ENCODE measurements at places on chromosomes 7 and 10.

- DNase-seq = no peak
Measured at GRCh38 chr10:69285699-69286098, 7.4 kb downstream of the HK1 start.

- no peak for DNase-seq
Measured at GRCh38 chr10:246431-246830, 111.2 kb downstream of the ZMYND11 start.

GRCh38 chr10:45006276-45007030, 5.7 kb downstream of the ZNF22 start:
- no peak for DNase-seq

DNA sequence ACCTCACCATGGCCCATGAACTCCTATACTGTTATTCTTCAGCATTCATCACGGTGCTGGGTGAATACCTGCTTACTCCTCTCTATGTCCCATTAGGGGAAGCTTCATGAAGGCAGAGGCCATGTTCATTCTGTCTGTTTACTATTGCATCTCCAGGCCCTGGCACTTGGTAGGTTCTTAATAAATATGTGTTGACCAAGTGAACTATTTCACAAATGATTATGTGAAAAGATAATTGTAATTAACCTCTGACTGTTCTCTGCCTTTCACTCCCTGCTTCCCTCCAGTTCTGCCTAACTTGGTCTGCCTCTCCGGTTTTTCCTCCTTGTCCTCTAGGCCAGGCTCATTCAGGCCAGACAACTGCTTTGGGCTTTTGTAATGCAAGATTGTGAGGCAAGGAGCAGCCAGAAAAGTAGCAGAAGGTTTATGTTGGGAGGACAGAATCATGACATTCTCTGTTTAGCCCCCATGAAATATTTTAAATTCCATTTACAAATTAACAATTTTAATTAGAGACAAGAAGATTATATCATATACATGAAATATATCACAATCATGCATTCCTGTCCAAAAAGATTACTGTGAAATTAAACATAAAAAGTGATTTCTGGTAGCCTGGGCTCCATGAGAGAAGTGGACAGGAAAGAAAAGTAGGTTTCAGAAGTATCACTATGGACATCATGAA, 42.1 kb upstream of the PLXNA4 start:
- no peak for DNase-seq

DNA sequence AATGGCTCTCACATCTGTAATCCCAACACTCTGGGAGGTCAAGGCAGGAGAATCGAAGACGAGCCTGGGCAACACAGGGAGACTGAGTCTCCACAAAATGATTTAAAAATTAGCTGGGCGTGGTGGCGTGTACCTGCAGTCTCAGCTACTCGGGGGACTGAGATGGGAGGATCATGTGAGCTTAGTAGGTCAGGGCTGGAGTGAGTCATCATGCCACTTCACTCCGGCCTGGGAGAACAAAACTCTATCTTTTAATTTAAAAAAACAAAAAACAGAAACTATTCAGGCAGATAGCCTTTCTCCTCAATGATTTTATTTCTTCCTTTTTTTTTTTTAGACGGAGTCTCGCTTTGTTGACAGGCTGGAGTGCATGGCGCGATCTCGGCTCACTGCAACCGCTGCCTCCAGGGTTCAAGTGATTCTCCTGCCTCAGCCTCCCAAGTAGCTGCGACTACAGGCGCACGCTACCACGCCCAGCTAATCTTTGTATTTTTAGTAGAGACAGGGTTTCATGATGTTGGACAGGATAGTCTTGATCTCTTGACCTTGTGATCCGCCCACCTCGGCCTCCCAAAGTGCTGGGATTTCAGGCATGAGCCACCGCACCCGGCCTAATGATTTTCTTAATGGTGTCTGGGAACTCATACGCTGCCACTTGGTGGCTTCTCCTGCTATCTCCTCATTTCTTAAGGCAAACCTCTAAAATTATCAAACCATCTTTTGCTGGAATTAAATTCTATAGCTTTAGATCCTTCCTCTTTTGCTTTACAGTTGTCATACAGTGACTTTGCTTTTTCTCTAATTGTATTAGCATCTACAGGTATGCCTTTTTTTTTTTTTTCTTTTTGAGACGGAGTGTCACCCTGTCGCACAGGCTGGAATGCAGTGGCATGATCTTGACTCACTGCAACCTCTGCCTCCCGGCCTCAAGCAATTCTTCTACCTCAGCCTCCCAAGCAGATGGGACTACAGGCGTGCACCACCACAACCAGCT, 22.9 kb downstream of the SRPK2 start:
- no peak for DNase-seq

DNA sequence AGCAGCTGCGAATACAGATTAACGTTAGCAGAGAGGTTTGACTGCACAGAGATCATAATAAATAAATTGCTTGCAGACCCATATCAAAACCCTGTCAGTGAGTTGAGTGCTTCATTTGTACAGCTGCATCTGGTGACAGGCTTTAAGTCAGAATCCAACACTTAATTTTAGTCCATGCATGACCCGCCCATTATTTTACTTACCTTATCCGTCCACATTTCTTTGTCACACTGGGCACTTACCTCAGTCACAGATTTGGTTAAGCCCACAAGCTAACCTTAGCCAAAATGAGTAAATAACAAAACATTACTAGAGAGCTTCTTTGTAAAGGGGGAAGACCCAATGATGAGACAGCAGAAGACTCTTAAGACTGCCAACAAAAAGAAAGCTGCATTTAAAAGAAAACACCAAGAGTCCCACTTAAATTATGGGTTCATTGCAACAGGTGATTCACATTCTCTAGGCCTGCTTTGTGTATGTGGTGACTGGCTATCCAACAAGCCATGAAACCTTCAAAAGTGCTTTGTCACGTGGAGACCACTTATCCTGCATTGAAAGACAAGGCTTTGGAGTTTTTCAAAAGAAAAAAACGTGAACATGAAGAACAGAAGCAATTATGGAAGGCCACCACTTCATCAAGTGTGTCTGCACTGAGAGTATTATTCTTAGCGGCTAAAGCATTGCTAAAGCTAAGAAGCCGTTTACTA, 32.2 kb downstream of the PHTF2 start:
- no peak for DNase-seq

DNA sequence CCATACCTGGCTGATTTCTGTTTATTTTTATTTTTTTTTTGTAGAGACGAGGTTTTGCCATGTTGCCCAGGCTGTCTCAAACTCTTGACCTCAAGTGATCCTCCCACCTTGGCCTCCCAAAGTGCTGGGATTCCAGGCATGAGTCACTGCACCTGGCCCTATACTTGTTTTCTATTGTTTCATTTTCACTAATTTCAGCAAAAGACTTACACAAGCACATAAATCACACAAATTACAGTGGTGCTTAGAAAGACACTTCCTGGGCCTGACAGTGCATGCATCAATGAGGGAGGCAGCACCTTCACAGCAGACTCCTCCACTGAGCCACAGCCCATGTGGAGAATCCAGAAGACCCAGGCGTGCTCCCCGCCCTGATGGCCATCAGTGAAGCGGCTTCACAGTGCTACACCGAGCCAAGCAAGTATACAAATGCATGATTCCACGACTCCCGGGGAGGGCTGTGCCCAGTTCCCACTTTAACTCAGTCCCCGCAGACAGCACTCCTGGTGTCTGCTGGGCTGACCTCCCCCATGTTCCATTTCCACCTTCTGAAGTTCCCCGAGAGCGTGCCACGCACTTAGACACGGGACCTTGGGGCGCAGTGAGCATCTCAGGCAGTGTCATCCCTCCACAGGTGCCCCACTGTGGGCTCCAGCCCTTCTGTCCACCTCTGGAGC, 20.6 kb downstream of the PITRM1 start:
- DNase-seq = no peak

DNA sequence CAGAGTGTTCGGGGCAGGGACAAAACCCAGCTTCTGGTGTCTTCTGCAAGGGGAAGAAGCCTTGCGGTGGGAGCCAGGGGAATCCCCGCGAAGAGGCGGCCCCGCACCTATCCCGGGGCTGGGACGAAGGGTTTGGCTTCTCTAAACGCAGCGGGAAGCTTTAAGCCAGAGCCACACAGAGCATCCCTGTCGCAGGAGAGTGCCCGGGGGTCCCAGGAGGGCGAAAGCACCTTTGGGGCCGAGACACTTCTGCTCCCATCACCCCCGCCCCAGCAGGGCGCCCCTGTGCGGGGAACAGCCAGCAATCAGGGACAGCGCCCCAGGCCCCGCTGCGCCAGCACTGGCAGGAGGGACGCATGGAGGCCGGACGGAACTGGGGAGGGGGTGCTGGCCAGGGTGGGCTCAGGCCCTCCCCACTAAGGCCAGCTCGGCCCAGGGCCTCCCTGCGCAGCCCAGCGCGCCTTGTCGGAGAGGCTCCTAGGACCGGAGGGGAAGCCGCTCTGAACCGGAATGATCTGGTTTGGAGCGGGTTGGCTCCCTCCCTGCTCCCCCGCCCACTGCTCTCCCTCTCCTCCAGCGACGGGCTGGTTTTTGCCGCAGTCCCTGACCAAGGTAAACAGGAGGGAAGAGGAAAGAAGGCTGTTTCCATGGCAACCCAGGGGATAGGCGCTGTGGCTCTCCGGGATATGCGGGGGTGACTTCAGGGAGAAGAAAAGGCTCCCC, 63.9 kb downstream of the TMEM209 start:
- peak; percentile 48 for DNase-seq

- DNase-seq = no peak
Measured at GRCh38 chr7:140586516-140586915, 54.1 kb downstream of the DENND2A start.

GRCh38 chr7:13466874-13467547, 522.5 kb downstream of the ETV1 start:
- no peak for DNase-seq

Data from activated T-cell treated with anti-CD3 and anti-CD28 coated beads, Interleukin-2, amount 50 U/mL, for 1 hour (primary cell).